ENCODE measurements at places on chromosomes 5 and 9.
A peak's percentile ranks its signal among the peaks of the same experiment; 100 is the strongest.

GRCh38 chr5:142826741-142827492, 56.7 kb downstream of the ARHGAP26 start:
- H3K4me1 ChIP-seq: peaks cover 19% of the 10 kb centered on the region
- no peak overlapping the region for H3K27ac ChIP-seq

GRCh38 chr5:169331292-169331852, 30.4 kb upstream of the SLIT3 start:
- DNase-seq: no peak
- no peak overlapping the region for H3K4me3 ChIP-seq
- H3K27ac ChIP-seq: no peak overlapping the region
- H3K27me3 ChIP-seq: peaks cover 5% of the 10 kb centered on the region

- no peaks in the 10 kb centered on the region for H3K27me3 ChIP-seq
- H3K36me3 ChIP-seq: no peaks in the 10 kb centered on the region
- H3K27ac ChIP-seq: no peak overlapping the region
These were observed 20.2 kb downstream of the GRAMD2B start for GRCh38 chr5:126443374-126443851.

DNA sequence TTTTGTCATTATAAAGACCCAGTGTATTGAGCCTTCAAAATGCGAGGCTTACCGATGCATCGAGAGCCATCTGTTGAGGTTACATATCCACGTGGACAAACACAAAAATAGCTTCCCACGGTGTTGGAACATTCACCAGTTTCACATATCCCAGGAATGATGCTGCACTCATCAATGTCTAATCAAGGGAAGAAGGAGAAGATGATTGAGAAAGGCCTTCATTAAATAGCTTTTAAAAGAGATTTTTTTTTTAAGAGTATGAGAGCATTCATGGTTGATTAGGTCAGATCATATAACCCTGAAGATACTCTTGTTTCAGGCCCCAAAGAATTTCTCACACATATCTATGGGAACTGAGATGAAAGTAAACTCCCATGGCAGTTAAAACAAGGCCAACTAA, 129.4 kb downstream of the FBN2 start:
- H3K36me3 ChIP-seq: no peaks in the 10 kb centered on the region
- no peak for DNase-seq
- no peaks in the 10 kb centered on the region for H3K27me3 ChIP-seq
- H3K4me3 ChIP-seq: no peak overlapping the region
- H3K4me1 ChIP-seq: no peaks in the 10 kb centered on the region

DNA sequence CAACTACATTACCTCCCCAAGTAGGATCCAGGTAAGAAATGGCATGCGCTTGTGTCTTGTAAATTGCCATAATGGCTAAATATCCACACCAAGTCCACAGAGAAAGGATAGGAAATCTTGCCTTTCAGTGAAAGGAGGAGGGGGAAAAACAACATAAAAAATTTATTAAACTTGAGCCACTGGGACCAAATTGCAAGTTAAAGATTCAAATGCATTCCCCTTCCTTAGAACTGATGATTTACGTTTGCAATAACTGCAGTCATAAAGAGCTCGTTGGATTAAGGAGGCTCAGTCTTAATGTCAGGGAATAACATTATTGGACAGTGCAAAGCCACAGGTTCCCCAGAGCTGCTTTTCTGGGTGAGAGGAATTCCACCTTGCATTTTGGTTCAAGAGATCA, 92.6 kb upstream of the SARDH start:
- DNase-seq: no peak
- no peaks in the 10 kb centered on the region for H3K36me3 ChIP-seq
- no peaks in the 10 kb centered on the region for H3K27me3 ChIP-seq

DNA sequence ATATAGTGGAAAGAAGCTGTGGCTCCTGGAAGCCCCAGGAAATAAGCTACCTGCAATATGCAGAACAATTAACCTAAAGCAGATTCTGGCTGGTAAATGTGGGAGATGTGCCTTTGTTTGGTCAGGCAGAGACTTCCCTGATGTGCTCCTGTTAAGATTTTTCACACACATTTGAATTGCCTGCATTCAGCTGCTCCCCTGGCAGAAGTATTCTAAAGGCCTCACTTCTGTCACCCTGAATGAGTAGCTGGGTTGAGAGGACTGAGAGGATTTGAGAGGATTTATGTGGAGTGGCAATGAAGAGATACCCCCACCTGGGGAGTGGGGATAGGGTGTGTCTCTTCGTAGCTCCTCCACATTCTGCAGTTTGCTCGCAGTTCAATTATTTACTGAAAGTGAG, 130.5 kb downstream of the ST8SIA4 start:
- no peak overlapping the region for H3K27ac ChIP-seq
- H3K4me3 ChIP-seq: no peak overlapping the region
- H3K36me3 ChIP-seq: no peaks in the 10 kb centered on the region
- no peaks in the 10 kb centered on the region for H3K4me1 ChIP-seq
- H3K27me3 ChIP-seq: no peaks in the 10 kb centered on the region
- DNase-seq: no peak

DNA sequence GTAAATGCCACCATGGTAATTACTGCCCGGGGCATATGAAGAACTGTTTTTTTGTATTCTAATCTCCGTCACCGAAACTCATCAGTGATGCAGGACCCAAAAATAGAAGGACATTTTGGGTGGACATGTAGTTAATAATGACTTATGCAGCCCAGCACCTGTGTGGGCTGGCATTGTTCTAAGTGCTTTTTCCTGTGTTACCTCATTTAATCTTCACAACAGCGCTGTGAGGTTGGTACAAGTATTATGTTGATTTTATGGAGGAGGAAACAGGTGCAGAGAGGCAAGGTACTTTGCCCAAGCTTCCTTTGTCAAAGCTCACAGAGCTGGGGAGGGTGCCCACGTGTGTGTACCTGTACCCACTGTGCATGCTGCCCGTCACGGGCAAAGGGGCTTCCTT, 58.4 kb downstream of the DAPK1 start:
- peaks cover 3% of the 10 kb centered on the region for H3K27me3 ChIP-seq
- no peak overlapping the region for H3K27ac ChIP-seq
- no peaks in the 10 kb centered on the region for H3K4me1 ChIP-seq
- no peaks in the 10 kb centered on the region for H3K36me3 ChIP-seq
- DNase-seq: no peak

GRCh38 chr5:119275601-119276173, 80.1 kb upstream of the TNFAIP8 start:
- peak; percentile 51 for DNase-seq
- no peaks in the 10 kb centered on the region for H3K27me3 ChIP-seq
- H3K4me3 ChIP-seq: peak overlapping the region; percentile 9

GRCh38 chr5:84168841-84169240, 215.8 kb downstream of the EDIL3 start:
- H3K27ac ChIP-seq: no peak overlapping the region
- H3K4me1 ChIP-seq: no peaks in the 10 kb centered on the region
- H3K4me3 ChIP-seq: no peak overlapping the region
- H3K36me3 ChIP-seq: no peaks in the 10 kb centered on the region
- DNase-seq: no peak
- H3K27me3 ChIP-seq: no peaks in the 10 kb centered on the region

- H3K4me1 ChIP-seq: no peaks in the 10 kb centered on the region
- no peak for DNase-seq
- no peak overlapping the region for H3K4me3 ChIP-seq
- no peaks in the 10 kb centered on the region for H3K27me3 ChIP-seq
These were observed 115.1 kb upstream of the TSLP start for GRCh38 chr5:110956280-110956912.

DNA sequence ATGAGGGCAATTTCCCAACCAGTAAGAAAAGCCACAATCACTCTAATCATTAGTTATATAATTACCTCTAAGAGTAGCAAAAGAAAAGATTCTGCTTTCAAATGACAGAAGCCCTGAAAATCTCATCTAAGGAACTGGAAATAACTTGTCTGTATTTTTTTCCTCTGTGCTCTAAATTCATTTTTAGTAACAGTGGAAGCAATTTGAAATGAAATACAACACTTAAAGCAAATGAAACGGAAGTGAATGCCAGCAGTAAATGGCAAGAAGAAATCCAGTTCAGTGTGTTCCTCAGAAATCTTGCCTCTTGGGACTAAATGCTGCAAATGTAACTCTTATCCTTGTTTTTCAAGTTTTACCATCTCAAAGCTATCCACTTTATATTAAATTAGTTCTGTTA, 294.9 kb downstream of the TAF11L14 start:
- H3K27me3 ChIP-seq: no peaks in the 10 kb centered on the region
- no peaks in the 10 kb centered on the region for H3K36me3 ChIP-seq
- no peak overlapping the region for H3K4me3 ChIP-seq
- H3K27ac ChIP-seq: no peak overlapping the region

DNA sequence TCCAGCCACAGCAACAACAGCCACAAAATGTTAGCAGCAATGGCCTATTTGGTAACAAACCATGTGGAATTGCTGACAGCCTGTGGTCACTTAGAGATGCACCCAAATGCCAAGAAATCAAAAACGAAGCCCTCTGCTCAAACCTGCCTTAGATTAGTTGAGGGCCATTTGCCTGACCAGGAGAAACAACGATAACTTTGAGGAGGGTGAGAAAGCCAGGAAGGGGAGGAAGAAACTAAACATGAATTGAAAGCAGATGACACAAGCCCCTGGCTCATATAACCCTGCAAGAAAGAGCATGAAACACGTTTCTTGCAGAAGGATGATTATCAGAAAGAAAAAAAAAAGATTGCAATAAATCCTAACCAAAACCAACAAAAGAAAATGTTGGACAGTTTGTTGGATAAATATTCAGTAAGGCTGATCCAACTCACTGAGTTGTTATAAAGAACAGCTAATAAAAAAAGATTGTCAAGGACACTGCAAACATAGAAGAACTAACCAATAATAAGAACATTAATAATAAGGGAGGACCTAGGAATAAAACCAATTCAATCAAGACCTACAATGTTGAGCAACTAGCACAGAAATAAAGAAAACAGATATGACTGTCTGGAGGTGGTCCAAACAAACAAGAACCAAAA, 140.5 kb upstream of the SLC30A5 start:
- H3K27me3 ChIP-seq: no peaks in the 10 kb centered on the region
- DNase-seq: no peak
- H3K27ac ChIP-seq: no peak overlapping the region
- no peaks in the 10 kb centered on the region for H3K4me1 ChIP-seq
- H3K36me3 ChIP-seq: no peaks in the 10 kb centered on the region

DNA sequence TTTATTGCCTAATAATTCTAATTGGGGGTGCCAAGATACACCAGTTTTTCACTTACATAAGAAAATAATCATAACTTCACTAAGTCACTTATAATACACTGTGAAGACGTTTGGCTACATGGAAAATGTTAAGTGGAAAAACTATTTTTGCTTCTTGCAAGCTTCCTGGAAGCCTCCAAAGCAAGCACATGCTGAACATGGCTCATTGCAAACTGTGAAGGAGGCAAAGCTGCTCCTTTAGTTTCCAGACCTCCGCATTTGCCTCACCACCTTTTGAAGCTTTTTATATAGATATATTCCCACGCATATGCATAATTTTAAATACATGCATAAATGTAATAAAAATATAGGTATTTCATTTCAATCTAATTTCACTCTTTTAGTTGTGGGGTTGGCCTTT, 285.6 kb upstream of the PRDM9 start:
- no peaks in the 10 kb centered on the region for H3K36me3 ChIP-seq
- no peak for DNase-seq
- H3K27me3 ChIP-seq: no peaks in the 10 kb centered on the region
- H3K4me1 ChIP-seq: no peaks in the 10 kb centered on the region
- H3K4me3 ChIP-seq: no peak overlapping the region
- H3K27ac ChIP-seq: no peak overlapping the region

- peaks cover 43% of the 10 kb centered on the region for H3K36me3 ChIP-seq
- peaks cover 38% of the 10 kb centered on the region for H3K4me1 ChIP-seq
- DNase-seq: peak; percentile 42
- H3K27ac ChIP-seq: peak overlapping the region; percentile 96
- H3K4me3 ChIP-seq: peak overlapping the region; percentile 95
These were observed 519 bp downstream of the HSPA5 start for GRCh38 chr9:125240649-125240999.

DNA sequence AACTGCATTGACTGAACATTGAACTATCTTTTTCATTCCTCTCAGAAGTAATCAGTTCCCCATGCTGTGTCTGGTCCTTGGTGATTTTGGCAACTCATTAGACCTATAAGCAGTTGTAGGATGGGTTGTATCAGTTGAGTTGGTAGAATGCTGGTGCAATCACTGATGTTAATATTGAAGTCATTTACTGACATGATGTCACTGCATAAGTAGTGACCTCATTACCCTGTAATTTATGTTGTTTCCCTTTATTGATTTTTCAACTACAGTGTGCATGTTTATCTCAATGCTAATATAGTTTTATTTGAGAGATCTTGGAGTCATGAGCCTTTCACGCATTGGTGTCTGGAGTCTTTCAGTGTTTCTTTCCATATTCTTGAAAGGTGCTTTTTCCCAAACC, 275.0 kb downstream of the SPATA31D1 start:
- H3K4me1 ChIP-seq: no peaks in the 10 kb centered on the region
- H3K4me3 ChIP-seq: no peak overlapping the region
- no peaks in the 10 kb centered on the region for H3K27me3 ChIP-seq
- no peak for DNase-seq
- no peak overlapping the region for H3K27ac ChIP-seq

- H3K27me3 ChIP-seq: no peaks in the 10 kb centered on the region
- H3K4me3 ChIP-seq: no peak overlapping the region
- H3K36me3 ChIP-seq: no peaks in the 10 kb centered on the region
- no peaks in the 10 kb centered on the region for H3K4me1 ChIP-seq
- no peak for DNase-seq
- no peak overlapping the region for H3K27ac ChIP-seq
These were observed 191.3 kb upstream of the NREP start for GRCh38 chr5:111948092-111948841.

- no peak overlapping the region for H3K27ac ChIP-seq
- peaks cover 15% of the 10 kb centered on the region for H3K4me1 ChIP-seq
- no peaks in the 10 kb centered on the region for H3K27me3 ChIP-seq
These were observed 80.1 kb upstream of the ITGA1 start for GRCh38 chr5:52707616-52708015.

GRCh38 chr9:93209097-93209496, 25.2 kb downstream of the WNK2 start:
- no peak overlapping the region for H3K27ac ChIP-seq
- H3K4me1 ChIP-seq: peaks cover 4% of the 10 kb centered on the region
- H3K36me3 ChIP-seq: no peaks in the 10 kb centered on the region
- DNase-seq: no peak
- H3K4me3 ChIP-seq: no peak overlapping the region

DNA sequence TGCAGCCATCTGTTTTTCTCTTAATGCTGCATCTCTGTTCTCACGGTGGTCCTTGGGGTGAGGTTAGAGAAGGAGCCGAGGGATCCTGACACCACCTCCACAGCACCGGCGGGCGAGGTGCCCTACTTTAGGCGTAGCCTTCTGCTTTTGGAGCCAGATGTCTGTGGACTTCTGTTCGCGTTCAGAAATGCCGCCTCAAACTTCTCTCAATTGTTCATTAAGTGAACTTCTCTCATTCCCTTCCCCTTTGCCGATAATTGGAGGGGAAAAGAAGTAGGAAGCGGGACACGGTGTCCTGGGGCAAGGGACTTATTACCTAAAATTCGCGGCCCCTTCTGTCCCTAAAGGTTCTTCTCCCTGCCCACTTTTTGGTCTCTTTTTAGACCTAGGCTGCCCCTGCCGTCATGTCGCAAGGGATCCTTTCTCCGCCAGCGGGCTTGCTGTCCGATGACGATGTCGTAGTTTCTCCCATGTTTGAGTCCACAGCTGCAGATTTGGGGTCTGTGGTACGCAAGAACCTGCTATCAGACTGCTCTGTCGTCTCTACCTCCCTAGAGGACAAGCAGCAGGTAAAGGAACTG, 455 bp downstream of the KIF20A start:
- H3K4me3 ChIP-seq: peak overlapping the region; percentile 94
- DNase-seq: no peak
- no peak overlapping the region for H3K27ac ChIP-seq

Measured in CD4-positive, alpha-beta T cell (primary cell).